ENCODE measurements at places on chromosomes 6 and 20.

DNA sequence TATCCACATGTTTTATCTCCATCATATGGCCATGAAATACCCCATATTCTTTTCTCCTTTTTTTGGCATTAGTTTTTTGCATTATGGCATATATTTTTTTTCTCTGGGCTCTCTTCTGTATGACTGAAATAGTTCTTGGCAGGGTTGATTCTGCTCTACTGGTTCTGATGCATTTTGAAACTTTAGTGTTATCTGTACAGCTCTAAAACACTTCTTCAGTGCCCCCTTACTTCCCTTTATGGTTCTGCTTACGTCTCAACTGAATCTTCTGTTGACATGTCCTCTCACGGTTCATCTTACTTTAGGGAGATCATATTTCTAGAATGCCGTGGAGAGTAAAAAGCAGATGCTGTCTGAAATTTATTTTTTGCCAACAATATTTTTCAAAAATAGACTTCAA lies 23.2 kb upstream of the TXNDC5 start:
- no peak for DNase-seq

- DNase-seq = no peak
Observed at GRCh38 chr6:145539831-145540230, 195.5 kb downstream of the EPM2A start.

DNA sequence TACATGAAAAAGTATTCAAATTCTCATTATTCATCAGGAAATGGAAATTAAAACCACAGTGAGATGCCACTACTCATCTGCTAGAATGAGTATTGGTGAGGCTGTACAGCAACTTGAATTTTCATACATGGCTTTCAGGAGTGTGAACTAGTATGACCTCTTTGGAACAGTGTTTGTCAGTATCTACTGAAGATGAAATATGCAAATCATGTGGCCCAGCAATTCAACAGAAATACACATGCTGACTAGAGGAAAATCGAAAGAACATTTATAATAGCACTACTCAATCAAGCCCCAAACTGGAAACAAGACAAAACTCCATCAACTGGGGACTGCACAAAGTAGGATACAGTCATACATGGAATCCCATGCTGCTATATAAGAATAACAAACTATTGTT lies 102.2 kb downstream of the DCDC2 start:
- no peak for DNase-seq

- peak; percentile 58 for DNase-seq
Observed at GRCh38 chr20:2873747-2874041, 413 bp downstream of the PTPRA start.

- DNase-seq = no peak
Observed at GRCh38 chr6:135012764-135013163, 41.9 kb downstream of the HBS1L start.

GRCh38 chr20:22438926-22439325 lies 145.4 kb downstream of the FOXA2 start:
- DNase-seq = no peak

DNA sequence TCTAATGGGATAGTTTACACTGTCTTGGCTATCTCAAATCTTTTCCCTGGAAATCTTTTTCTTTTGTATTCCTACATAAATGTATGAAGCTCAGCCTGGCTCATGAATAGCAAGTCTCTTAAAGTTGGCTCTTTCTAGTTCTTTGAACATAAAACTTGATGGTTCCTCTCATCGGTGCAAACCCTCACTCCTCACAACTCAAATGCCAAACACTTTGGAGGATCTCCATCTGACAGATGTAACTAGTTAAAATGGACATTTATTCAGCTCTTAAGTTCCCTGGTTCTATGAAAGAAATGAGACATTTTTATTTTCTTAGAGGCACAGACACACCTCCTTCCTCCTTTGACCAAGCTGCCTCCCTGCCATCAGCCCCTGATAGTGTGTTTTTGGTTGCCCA lies 43.6 kb upstream of the IL17A start:
- no peak for DNase-seq

- DNase-seq = no peak
Observed at GRCh38 chr20:21665687-21666446, 39.6 kb upstream of the PAX1 start.

DNA sequence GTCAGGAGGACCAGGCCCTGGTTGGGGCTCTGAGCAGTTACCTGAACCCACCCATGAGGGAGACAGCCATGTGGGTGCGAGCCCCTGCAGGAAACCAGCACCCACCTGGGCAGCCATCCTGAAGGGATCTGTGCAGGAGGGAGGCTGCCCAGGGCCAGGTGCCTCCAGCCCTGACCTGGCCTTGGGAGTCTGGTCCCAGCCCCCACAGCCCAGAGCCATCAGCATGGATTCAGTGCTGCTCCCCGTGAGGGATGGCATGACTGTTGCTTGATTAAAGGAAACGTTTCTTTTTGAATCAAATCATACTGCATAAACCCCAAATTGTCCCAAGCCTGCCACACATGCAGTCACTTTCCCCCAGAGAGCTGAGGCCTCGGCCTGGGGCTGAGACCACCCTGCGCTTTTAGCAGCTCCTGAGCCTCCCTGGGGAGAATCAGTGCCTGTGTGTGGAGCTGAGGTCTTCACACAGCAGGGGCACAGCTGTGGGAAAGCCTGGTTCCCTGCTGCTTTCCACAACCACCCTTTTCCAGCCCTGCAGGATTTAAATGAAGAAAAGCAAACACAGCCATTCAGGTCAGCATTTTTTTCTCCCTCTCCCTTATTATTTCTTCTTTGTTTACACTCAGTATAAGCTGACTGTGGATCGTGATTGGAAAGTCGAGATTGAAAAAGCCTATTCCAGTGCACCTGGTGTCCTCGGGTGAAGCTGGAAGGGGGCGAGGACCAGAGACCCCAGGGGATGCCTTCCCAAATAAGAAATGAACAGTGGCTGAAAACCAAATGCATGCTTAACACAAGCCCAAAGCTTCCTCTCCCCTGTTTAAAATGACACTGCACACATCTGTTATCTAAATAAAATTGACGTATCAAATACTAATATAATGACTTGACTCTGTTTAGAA lies 283.9 kb downstream of the SMOC2 start:
- no peak for DNase-seq

DNA sequence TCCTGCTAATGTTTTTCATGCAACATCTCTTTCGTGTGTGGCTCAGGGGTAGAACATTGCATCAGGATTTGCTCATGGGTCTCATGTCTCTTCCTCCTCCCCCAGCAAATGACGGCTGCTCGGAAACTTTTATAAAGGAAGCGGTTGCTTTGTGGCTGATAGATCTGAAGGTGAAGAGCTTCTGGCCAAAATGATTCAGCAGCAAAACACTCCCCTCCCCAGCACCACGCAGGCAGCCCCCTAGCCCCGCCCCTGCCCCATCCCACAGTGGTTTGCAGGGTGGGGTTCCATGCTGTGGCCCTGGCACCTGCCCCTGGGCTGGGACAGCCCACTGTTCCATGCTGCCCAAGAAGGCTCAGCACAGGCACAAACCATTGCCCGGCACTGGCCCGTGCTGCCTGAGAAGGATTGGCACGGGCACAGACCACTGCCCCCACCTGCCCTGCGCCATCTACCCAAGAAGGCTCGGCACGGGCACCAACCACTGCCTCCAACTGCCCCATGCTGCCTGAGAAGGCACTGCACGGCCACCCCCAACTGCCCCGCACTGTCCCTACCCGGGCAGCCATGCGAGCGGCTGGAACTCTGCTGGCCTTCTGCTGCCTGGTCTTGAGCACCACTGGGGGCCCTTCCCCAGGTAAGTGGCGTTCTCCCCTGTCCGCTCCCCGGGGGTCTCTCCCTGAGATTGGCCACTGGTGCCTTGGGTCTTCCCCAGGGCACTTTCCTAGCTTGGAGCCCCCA lies at the start of gene CST7:
Gene CST7 (plus strand): TSS at position 331 of the 741 bp plus-strand sequence. CDS start 237 bp downstream, at position 568.
- peak; percentile 52 for DNase-seq

- no peak for DNase-seq
Observed at GRCh38 chr6:35242486-35242885, 17.0 kb upstream of the ZNF76 start.

GRCh38 chr20:51360451-51361201 lies 181.9 kb downstream of the NFATC2 start:
- DNase-seq = no peak

GRCh38 chr20:40207655-40208054 lies 481.4 kb downstream of the MAFB start:
- no peak for DNase-seq

- no peak for DNase-seq
Observed at GRCh38 chr6:113742342-113742741, 114.8 kb upstream of the MARCKS start.

DNA sequence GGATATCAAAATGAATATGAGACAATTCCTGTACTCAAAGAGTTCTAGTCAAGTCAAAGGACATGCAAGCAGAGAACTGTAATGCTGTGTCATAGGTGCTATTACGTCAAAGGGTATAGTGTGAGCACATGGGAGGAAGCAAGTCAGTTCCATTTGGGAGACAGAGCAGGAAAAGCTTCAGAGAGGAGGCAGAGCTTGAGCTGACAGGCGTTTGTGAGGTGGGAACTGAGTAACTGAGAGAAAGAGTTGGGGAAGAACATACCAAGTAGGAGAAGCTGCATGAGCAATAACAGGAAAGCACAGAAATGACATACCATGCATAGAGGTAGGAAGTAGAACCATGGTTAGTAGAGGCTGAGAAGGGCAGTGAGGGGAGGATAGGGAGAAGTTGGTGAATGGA lies 15.2 kb upstream of the SSR1 start:
- DNase-seq = no peak

DNA sequence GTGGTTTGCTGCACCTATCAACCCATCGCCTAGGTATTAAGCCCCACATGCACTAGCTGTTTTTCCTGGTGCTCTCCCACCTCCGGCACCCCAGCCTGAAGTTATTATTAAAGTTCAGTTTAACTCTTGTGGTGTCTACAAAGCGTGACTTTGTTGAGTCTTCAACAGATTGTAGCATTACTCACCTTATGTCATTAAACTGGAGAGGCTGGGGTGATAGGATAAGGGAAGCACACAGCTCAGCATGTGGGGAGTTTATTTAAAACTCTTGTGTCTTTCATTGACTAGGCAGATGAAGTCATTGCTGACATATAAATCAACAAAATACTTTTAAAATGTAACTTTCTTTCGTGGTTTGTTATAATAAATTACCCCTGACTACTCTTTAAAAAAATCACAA lies 84.7 kb upstream of the GCM1 start:
- no peak for DNase-seq

GRCh38 chr6:75299801-75300530 lies 15.4 kb upstream of the TMEM30A start:
- no peak for DNase-seq

GRCh38 chr6:131255911-131256310 lies 120.6 kb downstream of the AKAP7 start:
- no peak for DNase-seq

GRCh38 chr6:69771158-69771906 lies 25.5 kb downstream of the LMBRD1 start:
- DNase-seq = no peak

- DNase-seq = no peak
Observed at GRCh38 chr6:45076217-45076930, 251.8 kb upstream of the RUNX2 start.

- no peak for DNase-seq
Observed at GRCh38 chr6:4607793-4608192, 168.4 kb upstream of the CDYL start.

DNA sequence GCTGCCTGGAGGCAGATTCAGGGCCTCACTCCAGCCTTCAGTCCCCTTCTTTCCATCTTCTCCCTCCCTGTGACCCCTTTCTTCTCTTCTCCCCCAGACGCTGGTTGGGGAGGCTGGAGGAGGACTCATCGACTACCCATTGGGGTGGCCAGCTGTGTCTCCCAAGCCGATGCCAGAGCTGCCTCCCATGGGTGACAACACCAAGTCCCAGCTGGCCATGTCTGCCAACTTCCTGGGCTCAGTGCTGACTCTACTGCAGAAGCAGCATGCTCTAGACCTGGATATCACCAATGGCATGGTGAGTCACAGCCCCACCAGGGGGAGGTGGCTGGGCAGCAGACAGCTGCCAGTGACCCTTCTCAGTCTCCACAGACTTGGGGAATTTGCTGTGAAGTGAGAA lies 12.9 kb downstream of the BPIFB4 start:
- no peak for DNase-seq

DNA sequence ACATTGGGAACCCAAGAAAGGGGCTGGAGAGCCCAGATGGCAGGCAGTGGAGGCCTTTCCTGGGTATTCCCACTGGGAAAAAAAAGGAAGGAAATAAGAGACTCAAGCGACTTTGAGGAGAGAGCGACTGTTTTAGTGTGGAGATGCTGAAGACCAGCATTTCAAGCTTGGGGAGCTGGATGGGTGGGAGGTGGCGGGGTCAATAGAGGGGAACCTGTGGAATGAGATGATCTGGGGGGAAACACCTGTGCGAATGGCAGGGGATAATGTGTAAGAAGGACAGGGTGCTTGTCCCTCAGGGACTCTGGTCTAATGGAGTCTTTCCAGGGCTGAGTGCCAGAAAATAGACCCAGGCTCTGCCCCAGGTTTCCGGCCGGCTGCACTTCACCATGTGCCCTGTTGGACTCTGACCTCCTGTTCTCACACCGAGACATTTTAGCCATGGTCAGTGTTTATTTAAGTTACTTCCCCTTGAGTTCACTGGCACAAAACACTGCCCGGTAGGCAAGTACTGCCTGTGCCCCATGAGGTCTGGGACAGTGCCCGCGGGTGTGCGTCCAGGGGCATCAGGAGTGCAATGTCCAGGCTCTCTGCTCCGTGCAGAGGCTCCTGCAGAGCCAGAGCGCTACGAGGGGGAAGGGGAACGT lies 50.4 kb upstream of the NKX2-2 start:
- DNase-seq = no peak

DNA sequence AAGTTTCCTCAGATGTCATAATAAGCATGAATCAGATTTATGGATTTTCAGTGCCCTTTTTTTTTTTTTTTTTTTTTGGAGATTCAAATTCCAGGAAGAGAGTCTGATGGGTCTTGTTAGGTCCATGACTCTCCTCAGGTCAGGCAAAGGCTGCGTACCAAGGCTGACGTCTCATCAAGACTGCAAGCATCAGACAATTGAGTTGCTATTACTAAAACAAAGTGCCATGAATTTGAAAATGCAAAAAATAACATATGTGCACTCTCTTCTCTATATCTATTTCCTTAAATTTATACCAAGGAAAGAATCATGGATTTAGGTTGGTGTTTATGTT lies 134.7 kb downstream of the FAM83B start:
- DNase-seq = no peak

DNA sequence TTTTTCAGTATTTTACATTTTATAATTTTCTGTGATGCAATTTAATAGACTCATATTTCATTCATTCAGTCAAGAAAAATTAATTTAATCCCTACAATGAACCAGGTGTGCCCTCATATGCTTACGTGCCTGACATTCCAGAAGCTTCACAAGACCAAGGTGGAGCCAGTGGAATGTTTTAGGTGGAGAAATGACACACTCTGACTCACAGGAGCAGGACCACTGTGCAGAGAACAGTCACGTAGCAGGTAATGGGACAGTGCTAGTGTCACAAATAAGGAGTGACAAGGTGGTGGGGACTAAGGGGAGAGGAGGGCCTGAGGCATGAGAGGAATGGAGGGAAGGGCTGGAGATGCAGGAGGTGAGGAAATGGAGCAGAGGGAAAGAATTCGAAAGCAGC lies 37.0 kb upstream of the HLA-G start:
- DNase-seq = no peak

GRCh38 chr20:3550837-3551236 lies 80.0 kb downstream of the ATRN start:
- no peak for DNase-seq

GRCh38 chr20:57411406-57412283 lies 20.4 kb downstream of the RBM38 start:
- no peak for DNase-seq

All from stimulated activated naive B cell treated with anti-CD40 and anti-IgM and Interleukin-4, amounts not matched to agents 10 μg/mL and 1 μg/mL and 100 μg/mL, for 72 hours (primary cell).